ENCODE measurements at places on chromosomes 2 and 18. TPM values are rescaled to one million over a fixed set of nuclear protein-coding genes. Genes with fewer than 3 reads are reported as not detected.

DNA sequence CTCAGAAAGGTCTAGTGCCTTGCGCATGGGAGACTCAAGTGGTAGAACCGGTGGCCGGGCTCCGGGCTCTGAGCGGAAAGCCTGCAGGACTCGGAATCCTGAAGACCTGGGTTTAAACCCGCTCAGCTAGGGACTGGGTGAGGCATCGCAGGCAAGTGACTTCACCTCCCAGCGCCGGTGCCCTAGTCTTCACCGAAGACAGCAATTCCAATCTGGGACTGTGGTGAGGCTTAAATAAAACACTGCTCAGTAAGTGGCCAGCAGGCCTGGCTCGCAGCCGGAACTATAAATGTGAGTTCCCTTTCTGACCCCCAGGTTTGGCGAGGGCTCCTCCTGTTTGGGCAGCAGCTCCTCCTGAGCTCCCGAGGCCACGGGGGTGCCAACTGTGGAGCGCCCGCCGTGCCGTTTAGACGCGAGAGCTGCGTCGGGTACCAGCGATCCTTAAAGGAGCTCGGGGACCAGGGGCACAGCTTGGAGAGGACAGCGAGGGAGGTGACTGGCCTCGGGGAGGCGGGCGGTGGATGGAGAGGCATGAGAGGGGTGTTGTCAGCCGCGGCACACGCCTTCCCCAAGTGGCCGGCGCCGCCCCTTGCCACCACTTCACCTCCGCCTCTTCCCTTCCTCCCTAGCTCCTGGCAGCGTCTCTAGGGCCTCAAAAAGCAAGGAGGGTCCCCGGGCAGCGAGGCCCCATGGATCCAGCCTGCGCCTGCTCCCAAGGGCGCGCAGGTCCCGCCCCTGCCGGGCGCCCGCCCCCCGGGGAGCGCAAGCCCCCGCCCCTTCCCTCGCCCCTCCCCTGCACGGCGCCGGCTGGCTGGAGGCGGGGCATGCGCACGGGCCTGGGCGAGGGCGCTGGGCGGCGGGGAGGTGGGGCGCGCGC lies 757 bp upstream of the MTCL1 start:
- H3K27ac ChIP-seq: no peak overlapping the region
- peaks cover 73% of the 10 kb centered on the region for H3K27me3 ChIP-seq
- no peaks in the 10 kb centered on the region for H3K36me3 ChIP-seq
- H3K4me3 ChIP-seq: peak overlapping the region; percentile 87
- peaks cover 11% of the 10 kb centered on the region for H3K4me1 ChIP-seq
- DNase-seq: peak; percentile 91

- no peak for DNase-seq
- peaks cover 2% of the 10 kb centered on the region for H3K4me1 ChIP-seq
- no peak overlapping the region for H3K27ac ChIP-seq
- H3K36me3 ChIP-seq: no peaks in the 10 kb centered on the region
- no peak overlapping the region for H3K4me3 ChIP-seq
Measured at GRCh38 chr2:109269706-109270504, 140.9 kb downstream of the SH3RF3 start.

DNA sequence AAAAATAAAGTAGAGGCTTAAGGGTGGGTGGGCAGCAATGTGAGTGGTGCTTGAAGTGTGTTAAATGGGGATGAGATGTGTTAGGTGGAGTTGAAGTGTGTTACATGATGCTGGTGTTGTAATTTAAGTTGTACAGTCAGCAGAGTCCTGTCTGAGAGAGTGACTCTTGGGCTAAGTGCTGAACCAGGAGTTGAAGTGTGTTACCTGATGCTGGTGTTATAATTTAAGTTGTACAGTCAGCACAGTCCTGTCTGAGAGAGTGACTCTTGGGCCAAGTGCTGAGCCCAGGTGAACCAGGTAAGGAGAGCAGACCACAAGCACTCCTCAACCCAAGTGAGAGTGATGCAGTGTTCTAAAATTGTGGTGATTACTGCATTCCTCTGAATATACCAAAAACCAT lies 40.6 kb downstream of the LCLAT1 start:
- peaks cover 12% of the 10 kb centered on the region for H3K4me1 ChIP-seq
- no peak overlapping the region for H3K4me3 ChIP-seq
- no peaks in the 10 kb centered on the region for H3K27me3 ChIP-seq
- no peak for DNase-seq
- H3K36me3 ChIP-seq: peaks cover 27% of the 10 kb centered on the region

The INHA gene
- not detected for total RNA-seq

- H3K27me3 ChIP-seq: no peaks in the 10 kb centered on the region
- peaks cover 6% of the 10 kb centered on the region for H3K36me3 ChIP-seq
- no peak for DNase-seq
- H3K4me3 ChIP-seq: no peak overlapping the region
Measured at GRCh38 chr2:200350850-200351285, 44.4 kb downstream of the SPATS2L start.

DNA sequence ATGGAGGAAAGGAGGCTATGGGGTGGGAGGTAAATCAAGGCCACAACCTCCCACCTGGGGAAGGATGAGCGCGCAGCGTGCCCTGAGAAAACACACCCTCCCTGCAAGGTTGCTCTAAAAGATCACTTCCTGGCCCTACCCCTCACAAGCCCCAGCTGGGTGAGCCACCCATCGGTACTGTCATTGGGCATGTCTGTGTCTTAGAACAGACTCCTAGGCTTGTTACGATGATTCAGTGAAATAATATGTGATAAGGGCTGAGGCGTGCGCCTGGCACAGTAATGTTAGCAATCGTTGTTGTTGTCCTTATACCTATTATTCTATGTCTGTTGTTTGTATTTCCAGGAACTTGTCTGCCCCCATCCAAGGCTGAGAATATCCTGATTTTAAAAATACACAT lies 175.1 kb downstream of the ZFP36L2 start:
- H3K4me1 ChIP-seq: peaks cover 26% of the 10 kb centered on the region
- peak; percentile 26 for DNase-seq
- no peaks in the 10 kb centered on the region for H3K36me3 ChIP-seq
- H3K27me3 ChIP-seq: peaks cover 23% of the 10 kb centered on the region
- no peak overlapping the region for H3K27ac ChIP-seq
- no peak overlapping the region for H3K4me3 ChIP-seq

- DNase-seq: no peak
- peaks cover 13% of the 10 kb centered on the region for H3K4me1 ChIP-seq
- H3K27ac ChIP-seq: no peak overlapping the region
- peaks cover 2% of the 10 kb centered on the region for H3K27me3 ChIP-seq
- no peak overlapping the region for H3K4me3 ChIP-seq
Measured at GRCh38 chr2:234556848-234557573, 60.1 kb upstream of the ARL4C start.

The VWC2L gene
- total RNA-seq: not detected

- H3K27ac ChIP-seq: no peak overlapping the region
- H3K27me3 ChIP-seq: no peaks in the 10 kb centered on the region
- H3K36me3 ChIP-seq: no peaks in the 10 kb centered on the region
- H3K4me3 ChIP-seq: no peak overlapping the region
- no peak for DNase-seq
- no peaks in the 10 kb centered on the region for H3K4me1 ChIP-seq
Measured at GRCh38 chr2:210324458-210324857, 9.5 kb upstream of the MYL1 start.

DNA sequence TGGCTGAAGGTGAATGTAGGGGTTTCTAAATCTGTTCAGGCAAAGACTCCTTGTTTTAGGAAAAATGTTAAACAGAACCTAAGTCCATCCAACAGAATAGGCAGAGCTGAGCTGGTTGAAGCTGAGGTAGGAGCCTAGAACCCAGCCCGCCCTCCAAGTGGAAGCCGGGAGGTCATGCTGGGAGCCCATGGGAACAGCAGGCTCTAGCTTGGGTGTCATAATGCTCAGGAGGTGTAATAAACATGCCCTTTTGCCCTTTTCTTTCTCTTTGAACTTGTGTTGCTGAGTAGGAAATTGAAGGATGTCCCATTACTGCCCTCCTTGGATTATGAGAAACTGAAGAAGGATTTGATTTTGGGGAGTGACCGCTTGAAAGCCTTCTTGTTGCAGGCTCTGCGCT lies 60.3 kb downstream of the ARMC9 start:
- no peak overlapping the region for H3K27ac ChIP-seq
- peaks cover 29% of the 10 kb centered on the region for H3K27me3 ChIP-seq
- H3K4me3 ChIP-seq: no peak overlapping the region
- no peaks in the 10 kb centered on the region for H3K36me3 ChIP-seq

DNA sequence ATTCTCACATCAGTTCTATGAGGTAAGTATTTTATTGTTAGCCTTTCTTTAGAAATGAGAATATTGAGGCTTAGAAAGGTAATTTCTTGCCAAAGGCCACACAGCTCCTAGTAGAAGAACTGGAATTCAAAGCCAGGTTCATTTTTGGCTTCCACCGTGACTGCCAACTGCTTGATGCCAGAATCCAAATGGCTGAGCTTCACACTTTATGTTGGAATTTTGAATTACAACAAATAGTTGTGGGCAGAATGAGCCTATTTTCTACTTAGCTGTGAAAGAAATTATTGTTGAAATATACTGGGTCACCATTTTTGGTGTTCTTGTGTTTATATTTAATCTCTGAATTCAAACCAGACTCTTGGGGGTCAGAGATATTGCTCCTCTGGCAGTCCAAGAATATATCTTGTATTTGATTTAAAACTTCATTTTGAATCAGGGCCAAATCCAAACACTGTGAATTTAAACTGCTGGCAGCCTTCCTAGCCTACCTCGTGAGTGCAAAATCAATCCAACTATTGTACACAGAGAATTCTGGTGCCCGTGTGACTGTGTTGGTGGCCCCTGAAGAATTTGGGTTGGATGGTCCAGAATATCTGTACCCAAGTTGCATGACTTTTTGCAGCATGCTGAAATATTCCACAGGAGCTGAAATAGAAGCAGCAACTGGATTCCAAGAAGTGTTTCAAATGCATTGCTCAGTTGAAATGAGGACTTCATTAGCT lies 35.6 kb upstream of the LPIN1 start:
- H3K36me3 ChIP-seq: no peaks in the 10 kb centered on the region
- no peak overlapping the region for H3K4me3 ChIP-seq
- no peak overlapping the region for H3K27ac ChIP-seq
- no peaks in the 10 kb centered on the region for H3K4me1 ChIP-seq

- H3K36me3 ChIP-seq: no peaks in the 10 kb centered on the region
- DNase-seq: peak; percentile 64
- H3K27me3 ChIP-seq: peaks cover 18% of the 10 kb centered on the region
- H3K4me3 ChIP-seq: no peak overlapping the region
Measured at GRCh38 chr2:97699765-97700444, 13.5 kb upstream of the ZAP70 start.

The REG3G gene
- total RNA-seq: not detected

The BARD1 gene
- 39.3 TPM for total RNA-seq

The TRABD2A gene
- 81.1 TPM for total RNA-seq

The ARHGAP28 gene
- total RNA-seq: not detected

DNA sequence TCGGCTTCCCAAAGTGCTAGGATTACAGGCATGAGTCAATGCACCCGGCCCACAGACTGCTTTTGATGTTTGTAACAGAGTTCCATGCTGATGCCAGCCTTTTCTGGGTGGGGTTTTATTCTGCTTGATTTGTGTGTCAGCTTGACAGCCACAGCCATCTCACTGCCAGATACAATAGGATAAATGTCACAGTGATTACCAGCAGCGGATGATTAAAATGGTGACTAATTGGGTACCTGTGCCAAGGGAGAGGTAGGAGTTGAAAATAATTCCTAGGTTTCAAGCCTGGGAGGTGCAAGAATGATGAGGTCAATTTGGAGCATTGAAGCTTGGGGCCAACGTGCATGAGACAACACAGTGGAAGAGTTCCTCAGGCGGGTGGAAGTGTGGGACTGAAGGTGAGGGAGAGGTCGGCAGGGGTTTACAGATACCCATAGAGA lies 39.4 kb downstream of the SH2D6 start:
- peaks cover 1% of the 10 kb centered on the region for H3K4me1 ChIP-seq
- no peak overlapping the region for H3K4me3 ChIP-seq
- H3K36me3 ChIP-seq: peaks cover 2% of the 10 kb centered on the region
- no peak overlapping the region for H3K27ac ChIP-seq
- no peak for DNase-seq
- H3K27me3 ChIP-seq: no peaks in the 10 kb centered on the region

The BMP10 gene
- not detected for total RNA-seq

The TEKT4 gene
- not detected for total RNA-seq

DNA sequence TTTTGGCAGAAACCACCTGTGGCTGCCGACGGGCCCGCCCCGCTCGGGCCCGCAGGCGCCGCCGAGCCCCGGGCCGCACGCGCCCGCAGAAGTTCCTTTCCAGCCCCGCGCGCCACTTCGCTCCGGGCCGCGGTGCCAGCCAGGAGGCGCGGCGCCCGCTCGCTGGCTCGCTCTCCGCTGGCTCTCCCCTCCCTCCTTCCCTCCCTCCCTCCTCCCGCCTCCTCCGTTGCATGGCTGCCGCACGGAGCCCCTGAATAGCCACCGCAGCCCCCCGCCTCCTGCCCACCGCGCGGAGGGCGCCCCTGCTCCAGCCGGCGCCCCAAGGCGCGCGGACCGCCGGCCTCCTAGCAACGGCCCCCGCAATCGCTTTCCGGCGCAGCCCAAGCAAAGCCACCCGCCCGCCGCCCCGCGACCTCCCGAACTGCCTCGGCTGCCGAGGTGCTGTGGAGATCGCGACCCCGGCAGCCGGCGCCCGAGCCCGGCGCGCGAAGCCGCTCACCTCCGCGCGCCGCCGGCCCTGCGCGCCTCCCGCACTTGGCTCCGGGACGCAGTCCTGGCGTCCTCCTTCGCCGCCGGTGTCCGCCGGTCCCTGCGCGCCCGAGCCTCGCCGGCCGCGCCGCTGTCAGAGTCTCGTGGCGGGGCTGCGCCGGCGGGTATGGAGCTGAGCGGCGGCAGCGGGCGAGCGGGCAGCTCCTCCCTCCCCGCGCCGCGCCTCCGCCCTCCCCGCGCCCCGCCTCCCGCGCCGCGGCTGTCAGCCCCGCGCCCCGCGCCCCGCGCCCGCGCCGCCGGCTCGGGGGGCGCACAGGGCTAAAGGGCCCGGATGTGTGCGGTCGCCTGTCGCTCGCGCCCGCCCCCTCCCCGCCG lies at the start of gene ZBTB7C:
TSS of gene ZBTB7C (minus strand) at position 657 of the 864 bp plus-strand sequence.
- H3K4me3 ChIP-seq: peak within 1 kb of the TSS; percentile 72
- DNase-seq: peak; percentile 61
- H3K27me3 ChIP-seq: peaks cover 73% of the 10 kb centered on the region
- H3K27ac ChIP-seq: no peak within 1 kb of the TSS
- H3K36me3 ChIP-seq: no peaks in the 10 kb centered on the region
